ENCODE measurements at places on chromosomes 6 and 20.

- H3K27ac ChIP-seq: no peak overlapping the region
- no peaks in the 10 kb centered on the region for H3K4me1 ChIP-seq
- DNase-seq: no peak
- no peak overlapping the region for H3K4me3 ChIP-seq
- H3K36me3 ChIP-seq: peaks cover 26% of the 10 kb centered on the region
- H3K27me3 ChIP-seq: no peaks in the 10 kb centered on the region
Observed at GRCh38 chr6:88825856-88826255, 137.6 kb downstream of the RNGTT start.

DNA sequence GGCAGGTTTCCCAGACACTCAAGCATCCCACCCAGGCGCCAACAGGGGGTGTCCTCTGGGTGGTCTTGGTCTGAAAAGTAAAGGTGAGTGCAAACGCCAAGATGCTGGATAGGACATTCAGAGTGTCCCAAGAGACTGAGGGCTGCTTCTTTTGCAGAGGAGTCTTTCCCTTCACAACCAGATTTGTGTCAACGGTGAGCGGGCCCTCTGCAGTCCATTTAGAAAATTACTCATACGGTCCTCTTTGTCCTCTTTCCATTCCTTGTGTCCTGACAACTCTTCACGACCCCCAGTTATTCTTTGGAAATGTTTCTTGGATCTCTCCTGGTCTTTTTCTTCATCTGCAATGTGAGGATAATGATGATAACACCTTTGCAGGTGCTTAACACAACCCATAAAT, 257.8 kb downstream of the CDC5L start:
- no peak for DNase-seq
- H3K27ac ChIP-seq: no peak overlapping the region
- peaks cover 5% of the 10 kb centered on the region for H3K27me3 ChIP-seq
- H3K4me1 ChIP-seq: no peaks in the 10 kb centered on the region

GRCh38 chr20:44839481-44839880, 29.1 kb upstream of the RIMS4 start:
- no peak overlapping the region for H3K27ac ChIP-seq
- H3K4me1 ChIP-seq: peaks cover 5% of the 10 kb centered on the region
- H3K4me3 ChIP-seq: no peak overlapping the region
- no peaks in the 10 kb centered on the region for H3K36me3 ChIP-seq

DNA sequence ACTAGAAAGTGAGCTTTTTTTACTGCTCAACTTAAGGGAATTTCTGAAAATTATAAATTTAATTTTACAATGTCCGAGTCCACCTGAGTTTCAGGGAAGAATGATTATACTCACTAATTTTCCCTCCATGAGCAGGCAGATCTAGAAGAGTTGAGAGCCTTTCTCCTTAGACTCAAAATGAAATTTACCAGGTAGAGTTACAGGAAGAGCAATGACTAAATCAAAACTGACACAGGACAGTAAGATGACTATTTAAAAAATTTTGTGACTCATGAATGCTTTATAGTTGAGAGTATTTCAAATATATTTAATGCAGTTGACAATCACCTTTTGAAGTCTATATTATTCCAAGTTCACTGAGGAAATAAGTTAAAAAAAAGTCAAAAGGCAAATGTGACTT, 198.1 kb upstream of the NRSN1 start:
- H3K27ac ChIP-seq: no peak overlapping the region
- H3K36me3 ChIP-seq: peaks cover 1% of the 10 kb centered on the region
- H3K4me1 ChIP-seq: no peaks in the 10 kb centered on the region
- no peak overlapping the region for H3K4me3 ChIP-seq
- no peak for DNase-seq

DNA sequence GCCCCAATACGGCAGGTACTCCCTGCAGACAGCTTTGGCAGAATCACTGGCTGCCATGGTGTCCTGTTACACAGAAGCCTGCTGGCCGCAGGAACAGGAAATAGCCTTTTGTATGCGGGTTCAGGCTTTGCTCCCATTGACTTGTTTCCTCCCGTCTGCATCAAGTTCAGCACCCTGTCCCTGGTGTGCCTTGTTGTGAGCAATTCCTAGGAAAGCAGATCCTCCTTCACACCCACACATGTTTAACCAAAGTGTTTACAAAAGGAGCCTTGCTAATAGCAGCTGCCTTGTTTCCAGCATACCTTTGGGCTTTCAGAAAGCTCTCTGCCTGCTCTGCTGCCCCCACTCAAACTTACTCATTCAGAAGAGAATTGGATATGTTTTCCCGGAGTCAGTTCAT, 127.2 kb upstream of the SUPT3H start:
- no peak for DNase-seq
- peaks cover 5% of the 10 kb centered on the region for H3K27me3 ChIP-seq
- H3K4me3 ChIP-seq: no peak overlapping the region
- peaks cover 27% of the 10 kb centered on the region for H3K4me1 ChIP-seq
- H3K27ac ChIP-seq: peak overlapping the region; percentile 58

DNA sequence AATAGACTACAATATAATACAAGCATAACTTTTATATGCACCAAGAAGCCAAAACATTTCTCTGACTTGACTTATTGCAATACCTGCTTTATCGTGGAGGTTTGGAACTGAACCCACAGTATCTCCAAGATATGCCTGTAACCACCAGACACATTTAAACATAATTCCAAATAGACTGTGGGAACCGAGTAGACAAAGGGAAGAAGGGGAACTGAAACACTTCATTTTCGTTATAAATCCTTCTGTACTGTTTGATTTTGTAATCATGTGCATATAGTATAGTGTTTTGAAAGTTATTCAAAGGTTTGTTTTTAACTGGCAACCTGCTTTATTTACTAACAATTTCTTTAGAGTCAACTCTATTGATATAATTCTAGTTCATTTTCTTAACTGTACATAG, 154.9 kb upstream of the BEND6 start:
- H3K4me1 ChIP-seq: peaks cover 30% of the 10 kb centered on the region
- H3K27ac ChIP-seq: no peak overlapping the region
- no peaks in the 10 kb centered on the region for H3K27me3 ChIP-seq
- no peaks in the 10 kb centered on the region for H3K36me3 ChIP-seq
- no peak overlapping the region for H3K4me3 ChIP-seq
- DNase-seq: no peak

DNA sequence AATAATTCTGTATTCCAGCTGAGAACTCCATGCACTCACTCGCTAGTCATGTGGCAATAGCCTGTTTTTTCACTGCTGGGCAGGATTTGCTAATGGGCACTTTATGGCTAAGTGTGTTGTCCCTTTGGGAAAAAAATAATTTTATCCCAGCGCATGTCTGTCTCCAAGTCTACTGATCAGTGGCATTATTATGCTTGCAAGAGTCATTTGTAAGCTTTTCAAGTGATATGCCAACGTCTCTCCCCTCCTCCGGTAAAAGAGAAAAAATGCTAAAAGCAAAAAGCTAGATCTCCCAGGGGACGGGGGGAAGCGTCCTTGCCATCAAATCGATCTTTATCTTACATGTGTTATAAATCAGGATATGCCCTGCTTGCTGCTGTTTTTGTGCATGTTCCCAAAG, 407.7 kb downstream of the CDH26 start:
- peaks cover 8% of the 10 kb centered on the region for H3K4me1 ChIP-seq
- no peak overlapping the region for H3K4me3 ChIP-seq
- H3K27me3 ChIP-seq: no peaks in the 10 kb centered on the region
- H3K27ac ChIP-seq: no peak overlapping the region

DNA sequence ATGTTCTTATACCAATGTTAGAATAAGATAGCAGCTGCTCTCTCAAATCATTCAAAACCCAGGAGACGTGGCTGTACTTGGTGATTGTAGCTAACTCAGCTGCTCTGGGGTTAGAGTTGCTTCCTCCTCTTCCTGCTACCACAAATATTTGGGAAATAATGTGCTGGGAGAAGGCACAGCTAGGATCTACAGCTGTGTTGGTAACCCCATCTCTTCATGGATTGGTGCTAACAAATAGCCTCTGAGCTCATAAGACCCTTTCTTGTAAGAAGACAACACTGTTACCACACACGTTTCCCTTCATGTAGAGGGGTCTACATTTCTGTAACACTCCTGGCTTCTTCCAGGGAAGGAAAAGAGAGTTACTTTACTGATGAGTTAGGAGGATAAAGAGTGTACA, 911.0 kb upstream of the CITED2 start:
- no peaks in the 10 kb centered on the region for H3K4me1 ChIP-seq
- no peak overlapping the region for H3K27ac ChIP-seq
- H3K27me3 ChIP-seq: no peaks in the 10 kb centered on the region
- H3K4me3 ChIP-seq: no peak overlapping the region
- DNase-seq: no peak
- H3K36me3 ChIP-seq: no peaks in the 10 kb centered on the region

DNA sequence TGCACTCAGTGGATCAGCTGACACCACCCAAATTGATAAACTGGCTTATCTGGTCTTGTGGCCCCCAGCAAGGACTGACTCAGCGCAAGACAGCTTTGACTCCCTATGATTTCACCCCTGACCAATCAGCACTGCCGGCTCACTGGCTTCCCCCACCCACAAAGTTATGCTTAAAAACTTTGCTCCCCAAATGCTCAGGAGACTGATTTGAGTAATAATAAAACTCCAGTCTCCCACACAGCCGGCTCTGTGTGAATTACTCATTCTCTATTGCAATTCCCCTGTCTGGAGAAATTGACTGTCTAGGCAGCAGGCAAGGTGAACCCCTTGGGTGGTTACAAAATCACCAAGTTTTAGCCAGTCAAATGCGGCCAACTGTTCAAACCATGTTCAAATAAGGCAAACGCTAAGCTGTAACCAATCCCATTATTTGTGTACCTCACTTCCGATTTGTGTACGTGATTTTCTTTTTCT, 32.5 kb downstream of the SLC22A2 start:
- H3K36me3 ChIP-seq: no peaks in the 10 kb centered on the region
- no peaks in the 10 kb centered on the region for H3K4me1 ChIP-seq
- H3K27ac ChIP-seq: no peak overlapping the region
- no peaks in the 10 kb centered on the region for H3K27me3 ChIP-seq

DNA sequence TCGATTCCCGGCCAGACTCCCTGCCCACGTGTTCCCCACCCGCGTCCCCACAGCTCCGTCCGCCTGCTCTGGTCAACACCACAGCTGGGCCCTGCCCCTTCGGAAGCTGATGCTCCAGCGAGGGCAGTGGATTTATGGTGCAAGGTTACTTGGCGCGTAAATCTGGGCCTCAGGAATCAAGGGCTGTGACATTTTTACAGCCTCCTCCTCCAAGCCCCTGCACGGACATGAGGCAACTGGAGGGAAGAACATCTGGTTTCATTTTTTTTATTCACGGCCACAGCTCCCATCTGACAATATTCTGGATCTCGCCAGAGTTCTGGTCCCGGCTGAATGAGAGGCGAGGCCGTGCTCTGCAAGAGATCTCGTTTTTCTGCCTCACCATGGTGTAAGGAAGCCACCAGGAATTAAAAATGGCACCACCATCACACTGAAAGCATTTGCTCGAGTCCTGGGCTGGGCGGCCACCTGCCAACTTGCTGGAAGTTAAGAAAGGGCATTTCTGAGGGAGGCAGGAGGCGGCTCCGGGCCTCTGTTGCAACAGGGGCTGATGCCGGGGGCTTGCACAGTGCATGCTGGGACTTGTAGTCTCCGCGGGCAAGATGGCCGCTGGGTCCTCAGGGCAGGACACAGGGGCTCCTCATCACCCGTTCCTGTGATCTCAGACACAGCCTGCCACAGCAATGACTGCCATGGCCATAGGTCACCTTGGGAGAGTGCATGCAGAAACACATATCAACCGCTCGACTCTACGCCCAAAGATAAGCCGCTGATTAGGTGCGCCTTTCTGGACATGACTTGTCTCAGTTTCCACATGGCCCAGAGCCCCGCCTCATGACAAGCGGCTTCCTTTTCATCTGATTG, 148.5 kb downstream of the LY86 start:
- peak overlapping the region; percentile 61 for H3K27ac ChIP-seq
- peak overlapping the region; percentile 65 for H3K4me3 ChIP-seq
- no peaks in the 10 kb centered on the region for H3K27me3 ChIP-seq
